ENCODE measurements at places on chromosomes 2 and 18.
A peak's percentile ranks its signal among the peaks of the same experiment; 100 is the strongest.

GRCh38 chr2:203623096-203623495 is 83.3 kb upstream of the CD28 start:
- peak; percentile 97 for DNase-seq

GRCh38 chr2:200411831-200412230 is 98.0 kb downstream of the KCTD18 start:
- DNase-seq: peak; percentile 81

DNA sequence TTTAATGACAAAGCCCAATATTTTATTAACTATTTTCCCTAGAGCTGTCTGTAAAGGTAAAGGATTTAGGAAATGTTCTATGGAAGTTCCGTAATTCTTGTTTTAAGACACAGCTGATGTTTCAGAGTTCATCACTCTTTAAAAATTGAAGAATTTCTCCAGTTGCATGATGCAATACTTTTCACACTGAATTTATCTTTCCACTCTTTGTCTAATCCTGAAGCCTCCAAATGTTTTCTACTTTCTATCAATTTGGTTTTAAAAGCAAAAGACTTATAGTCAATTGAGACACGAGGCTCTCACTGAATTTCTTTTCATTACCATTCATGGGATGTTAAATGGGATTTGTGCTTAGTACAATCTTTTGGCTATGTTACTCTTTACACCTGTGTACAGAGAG is 223.2 kb downstream of the TDRD15 start:
- DNase-seq: no peak

DNA sequence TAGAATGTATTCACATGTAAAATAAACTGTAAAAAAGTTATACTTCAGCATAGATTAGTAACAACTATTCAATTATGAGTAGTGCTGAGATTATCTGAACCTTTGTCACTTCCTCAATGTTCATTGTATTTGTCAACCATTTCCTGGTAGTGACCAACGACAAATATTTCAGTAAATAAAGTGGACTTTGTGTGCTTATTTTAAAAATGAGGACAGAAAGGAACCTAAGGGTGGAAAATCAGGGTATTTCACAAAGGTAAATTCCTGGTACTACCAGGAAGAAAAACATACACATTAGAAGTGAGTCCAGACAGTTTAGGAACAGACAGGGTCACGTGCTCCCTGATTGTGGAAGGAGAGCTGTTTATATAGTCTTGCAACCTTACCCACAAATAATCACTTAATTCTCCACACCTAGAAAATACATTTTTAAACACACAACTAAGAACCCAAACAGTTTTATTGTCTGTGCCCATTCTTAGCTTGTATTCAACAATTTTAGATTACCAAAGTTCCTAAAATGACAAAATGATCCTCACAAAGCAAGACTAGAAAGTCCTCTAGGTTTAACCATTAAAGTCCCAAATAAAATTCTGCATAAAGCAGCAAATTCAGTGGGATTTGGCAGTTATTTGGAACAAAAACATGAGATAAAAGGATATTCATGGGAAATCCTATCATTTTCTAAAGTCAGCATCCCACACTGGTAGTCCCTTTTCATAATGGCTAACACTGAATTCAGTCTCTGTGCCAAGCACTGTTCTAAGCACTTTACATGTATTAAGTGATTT is 28.2 kb downstream of the PELI1 start:
- DNase-seq: no peak

DNA sequence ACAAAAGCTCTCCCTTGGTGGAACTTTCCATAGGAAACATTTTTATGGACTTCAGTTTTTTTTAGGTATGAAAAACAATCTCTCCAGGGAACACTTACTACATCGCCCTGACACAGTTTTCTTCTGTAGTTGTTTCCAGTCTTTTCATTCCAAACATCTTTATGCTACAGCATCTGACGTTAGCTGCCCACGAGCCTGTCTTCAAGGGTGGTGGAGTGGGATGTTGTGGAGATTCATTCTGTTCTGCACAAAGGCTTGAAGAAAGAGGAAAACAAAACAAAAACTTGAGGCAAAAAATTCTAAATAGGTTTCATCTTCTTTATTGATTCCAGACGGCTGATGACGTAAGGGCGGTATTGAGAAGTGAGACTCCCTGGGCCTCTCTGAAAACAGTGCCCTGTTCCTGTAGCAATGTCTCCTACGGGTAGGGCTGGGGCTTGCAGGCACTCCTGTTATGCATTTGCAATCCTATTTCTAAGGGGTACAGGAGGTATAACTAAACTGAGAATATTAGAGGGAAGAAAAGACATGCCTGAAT is 375.0 kb downstream of the RNF144A start:
- peak; percentile 22 for DNase-seq

DNA sequence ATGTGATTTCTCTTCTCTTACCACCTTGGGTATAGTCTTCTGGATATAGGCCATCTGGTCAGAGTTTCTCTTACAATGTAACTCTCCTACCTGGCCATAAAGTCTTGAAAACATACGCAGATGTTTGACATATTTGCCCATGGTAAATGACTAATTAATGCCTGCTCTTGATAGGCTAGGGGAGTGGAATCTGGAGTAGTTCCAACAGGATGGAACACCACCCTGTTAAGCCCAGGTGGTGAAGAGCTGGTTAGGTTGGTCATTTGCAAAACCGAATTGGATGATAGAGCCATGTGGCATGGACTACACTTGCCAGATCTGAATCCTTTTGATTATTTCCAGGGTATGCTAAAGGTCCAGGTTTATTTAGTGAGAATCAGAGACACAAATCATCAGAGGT is 36.5 kb downstream of the HADHB start:
- no peak for DNase-seq

DNA sequence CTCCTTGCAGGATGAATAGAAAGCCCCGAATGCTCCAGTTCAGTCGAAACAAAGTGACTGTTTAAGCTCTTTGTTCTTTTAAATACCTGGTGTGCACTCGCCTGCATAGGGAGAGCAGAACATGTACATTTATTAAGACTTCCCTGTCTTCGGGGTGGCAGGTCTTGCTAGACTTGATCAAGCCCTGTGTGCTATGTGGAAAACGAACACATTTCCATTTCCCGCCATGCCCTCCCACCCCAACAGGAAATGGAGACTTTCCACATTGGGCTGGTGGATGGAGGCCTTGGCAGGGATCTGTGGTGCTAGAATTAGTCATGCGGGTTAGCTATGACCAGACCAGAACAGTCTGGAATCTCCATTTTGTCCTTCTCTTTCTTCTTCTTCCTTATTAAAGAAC is 321.0 kb upstream of the THSD7B start:
- no peak for DNase-seq

GRCh38 chr2:62205554-62205953 is 9.6 kb downstream of the B3GNT2 start:
- no peak for DNase-seq

DNA sequence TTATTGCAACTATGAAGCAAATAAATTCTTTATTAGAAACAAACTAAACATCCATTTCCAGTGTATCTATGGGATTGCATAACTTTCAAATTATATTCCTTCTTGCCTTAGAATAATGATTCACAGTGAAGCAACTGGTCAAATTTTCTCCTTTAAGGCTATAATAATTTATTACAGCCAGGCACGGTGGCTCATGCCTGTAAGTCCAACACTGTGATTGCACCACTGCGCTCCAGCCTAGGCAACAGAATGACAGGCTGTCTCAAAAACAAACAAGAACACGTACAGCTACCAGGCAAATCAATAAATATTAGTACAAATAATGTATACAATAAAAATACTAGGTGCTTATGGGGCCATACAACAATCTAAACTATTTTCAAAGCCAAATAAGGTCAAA is 1416.2 kb downstream of the LRP1B start:
- DNase-seq: no peak

DNA sequence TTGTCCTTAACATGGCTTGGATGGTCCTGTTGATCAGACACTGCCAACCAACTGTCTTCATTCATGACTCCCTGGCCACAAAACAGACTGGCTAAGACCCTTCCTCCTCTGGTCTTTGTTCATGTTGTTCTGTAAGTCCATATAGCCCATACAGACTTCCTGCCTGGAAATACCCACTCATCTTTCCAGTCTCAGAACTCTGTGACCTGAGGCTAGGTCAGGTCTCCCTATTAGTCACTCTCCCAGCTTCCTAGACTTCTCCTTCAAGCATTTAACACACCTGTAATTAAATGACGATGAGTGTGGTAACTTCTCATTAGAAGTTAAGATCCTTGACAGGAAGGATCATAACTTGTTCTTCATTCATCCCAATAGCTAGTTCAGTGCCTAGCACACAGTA is 56.3 kb downstream of the CCDC93 start:
- DNase-seq: no peak

- peak; percentile 20 for DNase-seq
These were observed 123.0 kb downstream of the MTX2 start for GRCh38 chr2:176392249-176392648.

DNA sequence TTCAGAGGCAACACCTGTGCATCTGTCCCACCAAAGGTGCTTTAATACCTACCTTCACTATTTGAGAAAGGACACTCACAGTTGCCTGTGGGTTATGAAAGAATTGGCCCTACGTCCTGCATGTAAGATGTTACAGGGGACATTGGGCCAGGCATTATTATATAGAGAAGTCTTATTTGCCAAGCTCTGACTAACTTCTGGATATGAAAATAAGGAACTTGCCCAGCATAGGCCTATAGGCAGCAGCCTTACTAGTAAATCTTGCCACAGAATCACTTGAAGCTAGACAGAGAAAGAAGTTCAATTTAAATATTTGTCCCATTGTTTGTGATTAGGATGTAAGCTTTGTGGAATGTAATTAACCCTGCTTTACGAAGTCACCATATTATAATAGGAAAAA is 41.7 kb downstream of the NLRC4 start:
- no peak for DNase-seq

GRCh38 chr2:96143231-96143847 is 1.9 kb downstream of the DUSP2 start:
- DNase-seq: no peak

GRCh38 chr18:61635901-61636528 is 256.8 kb downstream of the RNF152 start:
- DNase-seq: peak; percentile 52

DNA sequence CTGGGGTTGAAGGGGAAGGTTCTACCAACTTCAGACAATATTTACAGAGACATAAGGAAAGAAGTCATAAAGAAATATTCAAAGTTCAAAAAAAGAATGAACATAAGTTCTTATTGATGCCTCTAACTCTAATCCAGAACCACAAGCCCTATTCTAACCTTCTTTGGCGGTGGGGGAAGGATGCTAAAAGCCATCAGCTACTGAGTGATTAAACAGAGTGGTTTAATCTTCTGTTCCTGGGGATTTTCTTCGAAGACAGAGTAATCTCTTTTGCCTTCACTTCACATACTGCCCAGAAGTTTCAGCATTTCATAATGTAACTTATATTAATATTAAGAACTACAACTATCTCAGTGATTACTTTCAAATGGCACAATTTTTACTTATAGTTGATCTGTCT is 51.2 kb upstream of the TXNDC2 start:
- DNase-seq: no peak

DNA sequence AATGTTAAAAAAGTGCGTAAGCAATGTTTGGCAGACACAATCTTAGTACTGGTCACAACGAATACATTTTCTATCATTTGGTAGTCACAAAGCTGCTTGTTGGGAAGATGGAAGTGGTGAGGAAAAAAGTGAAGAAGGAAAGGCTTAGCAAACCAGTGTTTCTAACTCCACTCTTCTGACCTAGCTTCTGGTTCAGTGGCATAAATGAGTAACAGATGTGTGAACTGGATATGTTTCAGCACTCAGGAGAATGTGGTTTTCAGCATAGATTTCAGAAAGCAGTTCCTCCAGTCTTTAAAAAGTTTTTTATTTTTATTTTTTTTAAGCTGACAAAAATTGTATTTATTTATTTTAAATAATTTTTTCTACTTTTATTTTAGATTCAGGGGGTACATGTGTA is 357.1 kb downstream of the CPS1 start:
- DNase-seq: peak; percentile 15

DNA sequence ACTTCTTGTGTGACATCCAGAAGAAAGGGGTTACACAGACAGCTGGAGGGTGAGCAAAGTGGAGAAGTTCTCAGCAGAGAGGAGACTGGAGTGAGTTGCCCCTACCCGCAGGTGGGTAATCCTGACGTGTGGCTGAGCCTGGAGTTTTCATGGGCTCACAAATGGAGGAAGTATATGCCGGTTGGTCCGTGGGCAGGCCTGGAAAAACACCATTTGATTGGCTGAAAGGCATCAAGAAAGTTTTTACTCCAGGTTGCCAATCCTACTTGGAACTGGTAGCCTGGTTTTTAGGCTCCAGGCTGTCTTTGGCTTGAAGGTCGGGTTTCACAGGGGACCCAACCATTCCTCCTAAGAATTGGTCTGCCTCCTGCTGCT is 1177.4 kb upstream of the LRRTM1 start:
- no peak for DNase-seq

- DNase-seq: no peak
These were observed 566.6 kb upstream of the VRK2 start for GRCh38 chr2:57479981-57480380.

DNA sequence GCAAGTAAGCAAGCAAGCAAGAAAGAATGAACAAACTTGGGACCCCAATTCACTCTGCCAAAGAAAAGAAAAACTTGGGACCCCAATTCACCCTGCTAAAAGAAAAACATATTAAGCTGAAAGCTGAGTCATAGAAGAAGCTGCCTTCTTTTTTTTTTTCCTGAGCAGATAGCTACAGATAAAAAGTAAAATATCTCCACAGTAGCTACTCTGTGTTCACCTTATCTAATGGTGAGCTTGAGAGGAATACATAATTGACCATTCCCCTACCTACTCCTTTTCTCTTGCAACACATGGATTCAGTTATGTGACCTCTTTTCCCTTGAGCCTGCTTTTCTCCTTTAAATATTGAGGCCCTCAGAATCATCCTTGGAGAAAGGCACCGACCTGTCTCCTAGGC is 63.0 kb downstream of the MCFD2 start:
- no peak for DNase-seq

GRCh38 chr2:54396107-54396506 is 60.0 kb upstream of the SPTBN1 start:
- DNase-seq: peak; percentile 61

DNA sequence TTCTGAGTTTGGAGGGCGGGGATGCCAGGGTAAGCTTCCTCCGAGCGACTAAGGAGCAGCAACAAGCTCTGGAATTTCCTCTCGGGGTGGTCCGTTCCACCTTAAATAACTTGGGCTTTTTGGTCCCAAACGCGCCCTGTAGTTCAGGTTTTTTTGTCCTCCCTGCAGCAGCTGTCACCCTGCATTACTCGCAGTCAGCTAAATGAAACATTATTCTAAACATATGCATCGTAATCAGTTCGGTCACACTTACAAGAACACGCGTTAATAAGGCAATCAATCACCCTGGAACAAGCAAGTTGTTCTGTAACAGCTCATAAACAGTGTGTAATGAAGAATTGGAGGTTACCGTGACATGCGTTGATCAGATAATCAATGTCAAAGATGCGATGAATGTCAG is 8.3 kb downstream of the EVX2 start:
- no peak for DNase-seq

GRCh38 chr18:47480166-47480565 is 228.7 kb upstream of the SKOR2 start:
- no peak for DNase-seq

GRCh38 chr18:27763936-27764335 is 413.0 kb downstream of the CDH2 start:
- no peak for DNase-seq

GRCh38 chr2:16172324-16173175 is 232.2 kb downstream of the MYCN start:
- DNase-seq: no peak

All from AG10803 (cell line).